ENCODE measurements at places on chromosomes 2 and 18. TPM values are rescaled to one million over a fixed set of nuclear protein-coding genes. Genes with fewer than 3 reads are reported as not detected.

HDAC4 gene
- total RNA-seq: 106 TPM

DNA sequence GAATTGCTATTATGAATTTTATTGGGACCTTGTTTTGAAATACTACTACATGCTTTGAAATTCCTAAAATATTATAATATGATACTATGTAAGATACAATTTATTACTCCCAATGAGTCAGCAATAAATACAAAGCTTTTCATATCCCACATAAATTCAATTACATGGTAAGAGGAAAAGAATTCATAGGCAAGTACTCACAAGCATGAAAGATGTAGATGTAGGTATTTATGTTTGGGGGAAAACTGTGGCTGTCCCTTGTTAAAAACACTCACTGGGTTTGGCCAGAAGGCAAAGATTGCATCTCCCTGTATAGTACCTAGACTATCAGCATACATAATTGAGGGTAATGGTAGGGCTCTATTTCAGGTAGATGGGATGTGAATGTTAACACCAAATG is 90.4 kb downstream of the MBD2 start:
- no peak for DNase-seq

- DNase-seq: no peak
These were observed 55.4 kb downstream of the MYOM1 start for GRCh38 chr18:3164381-3164780.

DNA sequence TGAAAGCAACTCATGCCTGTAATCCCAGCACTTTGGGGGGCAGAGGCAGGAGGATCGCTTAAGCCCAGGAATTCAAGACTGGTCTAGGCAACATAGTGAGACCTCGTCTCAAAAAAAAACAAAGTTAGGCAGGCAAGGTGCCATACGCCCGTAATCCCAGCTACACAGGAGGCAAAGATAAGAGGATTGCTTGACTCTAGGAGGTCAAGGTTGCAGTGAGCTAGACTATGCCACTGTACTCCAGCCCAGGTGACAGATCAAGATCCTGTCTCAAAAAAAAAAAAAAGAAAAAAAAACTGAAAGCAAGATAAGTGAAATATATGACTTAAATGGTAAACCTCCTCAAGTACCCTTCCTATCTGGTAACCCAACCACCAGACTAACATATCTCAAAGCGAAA is 59.8 kb downstream of the USP34 start:
- DNase-seq: no peak

CXCR1 gene
- total RNA-seq: not detected

- no peak for DNase-seq
These were observed 31.0 kb upstream of the FMNL2 start for GRCh38 chr2:152303951-152304350.

GRCh38 chr2:160884056-160884455 is 276.2 kb upstream of the TANK start:
- no peak for DNase-seq

All from sigmoid colon (tissue), 7 donors.